ENCODE measurements at places on chromosomes 2 and 18.
A peak's percentile ranks its signal among the peaks of the same experiment; 100 is the strongest.

DNA sequence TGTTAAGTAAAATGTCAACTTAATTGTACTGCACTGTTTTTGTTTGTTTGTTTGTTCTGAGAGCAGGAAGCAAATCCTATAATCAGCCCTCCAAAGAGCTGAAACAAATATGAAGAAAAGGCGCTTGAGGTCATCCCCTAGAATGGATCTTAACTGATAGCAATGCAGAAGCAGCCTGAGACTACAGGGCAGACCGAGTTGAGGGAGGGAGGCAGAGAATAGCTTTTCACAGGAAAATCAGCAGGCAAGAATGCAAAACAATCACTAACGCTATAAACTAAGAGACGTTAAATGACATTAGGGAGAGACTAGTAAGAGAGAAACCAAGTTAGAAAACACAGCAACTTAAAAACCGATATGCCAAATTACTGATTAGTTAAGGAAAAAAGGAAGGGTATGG, 37.2 kb downstream of the GALNT1 start:
- DNase-seq: no peak

- no peak for DNase-seq
Measured at GRCh38 chr18:79849328-79850207, 51.8 kb downstream of the KCNG2 start.

DNA sequence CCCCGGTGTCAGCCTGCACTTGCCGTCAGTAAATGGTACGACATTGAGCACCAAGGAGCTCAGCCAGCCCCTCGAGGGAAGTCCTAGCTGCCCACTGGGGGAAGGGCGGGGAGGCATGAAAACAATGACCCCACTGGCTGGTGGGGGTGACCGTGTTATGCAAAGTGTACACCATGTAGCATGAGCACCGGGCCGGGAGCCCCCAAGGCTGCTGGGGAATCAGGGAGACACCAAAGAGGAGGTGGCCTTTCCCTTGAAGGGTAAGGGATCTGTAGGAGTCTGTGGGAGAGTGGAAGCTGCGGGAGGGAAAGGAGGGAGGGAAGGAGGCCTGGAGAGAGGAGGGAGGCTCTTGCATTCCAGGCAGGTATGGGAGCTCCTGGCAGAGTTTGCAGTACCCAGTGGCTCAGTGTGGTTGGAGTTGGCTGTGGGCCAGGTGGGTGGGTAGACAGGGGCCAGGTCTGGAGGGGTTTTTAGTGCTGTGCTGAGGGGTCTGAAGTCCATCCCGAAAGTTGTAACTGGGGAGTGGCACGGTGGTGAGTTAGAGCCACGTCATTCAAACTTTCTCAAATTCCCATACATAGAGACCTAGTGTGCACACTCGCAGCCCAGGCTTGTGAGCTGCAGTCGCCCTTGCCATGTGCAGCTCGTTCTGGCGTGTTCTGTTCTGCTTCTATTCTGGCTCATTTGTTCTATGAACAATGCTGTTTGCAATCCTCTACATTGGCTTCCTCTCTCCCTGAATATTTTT, 22.4 kb downstream of the RRM2 start:
- no peak for DNase-seq

GRCh38 chr2:156892467-156893281, 364.8 kb upstream of the GALNT5 start:
- DNase-seq: no peak

DNA sequence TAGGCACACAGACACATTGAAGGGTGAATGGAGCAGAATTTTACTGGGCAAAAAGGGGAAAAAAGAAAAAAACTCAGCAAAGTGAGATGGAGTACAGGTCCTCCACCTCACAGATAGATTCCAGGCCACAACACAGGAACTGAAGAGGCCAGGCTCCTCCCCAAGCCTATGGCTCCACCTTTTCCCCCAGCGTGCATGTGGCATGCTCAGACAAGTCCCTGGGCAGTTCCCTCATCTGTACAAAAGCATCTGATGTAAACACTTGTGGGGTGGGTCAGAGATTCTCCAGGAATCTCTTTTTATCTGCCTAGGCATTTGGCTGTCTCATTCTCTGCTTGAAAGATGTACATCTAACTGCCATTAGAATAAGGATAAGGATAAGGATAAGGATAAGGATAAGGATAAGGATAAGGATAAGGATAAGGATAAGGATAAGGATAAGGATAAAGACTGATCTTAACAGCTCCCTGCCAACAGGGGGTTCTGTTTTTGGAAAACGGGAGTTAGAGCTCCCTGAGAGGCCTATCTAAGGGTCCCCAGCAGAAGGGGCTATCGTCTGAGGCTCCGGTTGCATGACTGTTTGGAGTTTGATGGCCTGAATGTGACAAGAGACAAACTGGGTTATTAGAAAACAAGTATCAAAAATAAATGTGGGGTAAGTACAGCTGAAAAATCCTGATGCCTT, 17.2 kb upstream of the ASXL3 start:
- DNase-seq: no peak

- DNase-seq: no peak
Measured at GRCh38 chr2:170771421-170771937, 1.3 kb downstream of the ERICH2 start.

DNA sequence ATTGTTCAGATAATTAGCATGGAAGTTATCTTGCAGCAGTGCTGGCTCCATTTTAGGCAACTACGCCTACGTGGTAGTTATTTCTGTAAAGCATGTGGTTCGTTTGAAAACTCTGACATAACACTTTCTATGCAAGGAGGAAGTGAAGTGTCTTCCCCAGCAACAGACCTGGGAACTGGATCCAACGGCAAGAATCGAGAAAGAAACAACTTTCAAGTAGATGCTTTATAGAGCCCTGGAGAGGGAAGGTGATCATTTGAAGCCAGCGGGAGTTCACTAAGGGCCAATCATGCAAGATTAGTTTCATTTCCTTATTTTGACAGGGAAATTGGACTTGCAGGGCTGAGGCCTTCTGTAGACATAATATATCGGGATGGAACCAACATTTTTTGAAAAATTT, 218.3 kb downstream of the ACKR3 start:
- DNase-seq: no peak

DNA sequence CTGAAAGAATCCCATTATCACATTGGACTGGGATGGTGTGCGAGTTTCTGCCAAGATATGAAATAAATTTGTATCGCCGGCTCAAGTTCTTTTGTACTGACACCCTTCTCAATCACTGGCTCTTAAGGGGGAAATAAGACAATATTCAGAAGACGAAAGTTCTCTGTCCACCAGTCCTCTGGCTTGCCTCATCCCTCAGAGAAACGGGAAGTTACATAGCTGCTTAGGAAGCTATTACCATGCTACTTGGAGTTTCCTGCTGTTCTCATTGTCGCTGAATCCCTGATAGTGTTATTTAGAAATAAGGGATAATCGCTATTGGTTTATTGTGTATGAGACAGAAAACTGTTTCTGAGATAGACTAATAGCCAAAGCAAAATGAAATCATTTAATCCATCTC, 205.0 kb upstream of the ZNF521 start:
- DNase-seq: no peak

DNA sequence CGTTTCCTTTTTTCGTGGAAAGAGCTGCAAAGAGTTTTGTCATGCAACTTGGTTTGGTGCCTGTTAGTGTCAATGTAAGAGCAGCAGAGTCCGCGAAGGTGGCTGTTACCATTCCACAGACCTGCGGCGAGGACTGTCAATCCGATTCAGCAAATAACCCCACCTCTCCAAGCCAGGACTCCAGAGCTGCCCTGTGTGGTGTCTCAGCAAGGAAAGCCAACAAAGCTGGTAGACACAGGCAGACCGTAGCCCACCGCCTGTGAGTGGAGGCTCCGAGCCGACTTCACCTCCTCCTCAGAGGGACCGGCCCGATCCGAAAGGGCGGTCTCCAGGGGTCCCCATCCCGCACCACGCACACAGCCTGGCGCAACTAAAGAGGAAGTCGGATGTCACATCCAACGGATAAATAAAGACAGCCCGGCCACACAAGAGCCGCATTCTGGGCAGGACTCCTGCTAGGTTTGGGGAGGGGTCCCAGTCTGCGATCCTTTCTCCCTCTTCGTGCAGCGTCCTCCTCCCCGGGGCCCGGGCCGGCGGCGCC, 819 bp downstream of the ANKRD44 start:
- DNase-seq: peak; percentile 79

DNA sequence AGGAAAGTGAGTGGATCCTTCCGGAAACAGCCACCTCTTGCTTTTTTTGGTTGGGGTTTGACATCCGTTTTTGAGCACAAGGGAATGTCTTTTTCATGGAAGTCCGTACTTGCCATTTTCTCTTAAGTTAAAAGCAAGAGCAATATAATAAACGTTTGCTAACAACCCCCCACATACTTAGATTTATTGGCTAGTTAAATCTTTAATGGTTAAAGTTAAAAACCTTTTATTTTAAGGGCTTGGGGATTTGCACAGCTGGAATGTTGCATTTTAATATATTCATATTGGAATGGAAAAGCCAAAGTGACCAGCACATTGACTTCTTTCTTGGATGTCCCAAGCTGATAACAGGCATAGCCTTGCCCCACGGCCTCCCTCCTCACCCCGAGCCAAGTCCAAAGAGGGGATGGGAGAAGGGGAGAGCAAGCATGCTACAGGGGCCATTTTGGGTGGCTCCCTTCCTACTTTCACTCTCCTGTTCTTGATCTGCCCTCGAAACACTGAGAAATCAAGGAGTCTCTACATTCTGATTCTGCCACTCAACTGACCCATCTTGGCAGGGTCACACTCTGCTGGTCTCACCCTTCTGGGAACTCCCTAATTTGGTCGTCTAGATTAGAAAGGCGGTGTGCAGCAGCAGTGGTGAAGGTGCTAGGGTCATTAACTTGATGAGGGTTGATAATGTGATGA, 48.1 kb upstream of the PKDCC start:
- DNase-seq: no peak

DNA sequence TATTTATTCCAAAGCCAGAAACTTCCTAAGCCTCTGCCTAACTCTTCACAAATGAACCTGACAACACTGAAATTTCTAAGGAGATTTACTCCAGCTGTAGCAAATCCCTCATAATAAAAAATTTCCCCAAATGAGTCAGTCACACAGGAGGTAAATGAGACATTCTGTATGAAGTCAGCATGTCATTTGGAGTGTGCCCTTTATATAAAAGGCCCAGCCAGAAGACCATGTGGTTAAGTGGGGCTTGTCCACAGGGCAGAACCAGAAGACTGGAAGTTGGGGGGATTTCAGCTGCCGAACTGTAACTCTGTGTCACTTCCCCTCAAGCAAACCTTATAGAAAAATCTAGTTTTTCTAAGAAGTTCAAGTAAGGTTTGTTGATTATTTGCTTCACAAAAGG, 30.2 kb downstream of the NRP2 start:
- no peak for DNase-seq

GRCh38 chr18:505483-506122, 5.1 kb upstream of the COLEC12 start:
- no peak for DNase-seq

DNA sequence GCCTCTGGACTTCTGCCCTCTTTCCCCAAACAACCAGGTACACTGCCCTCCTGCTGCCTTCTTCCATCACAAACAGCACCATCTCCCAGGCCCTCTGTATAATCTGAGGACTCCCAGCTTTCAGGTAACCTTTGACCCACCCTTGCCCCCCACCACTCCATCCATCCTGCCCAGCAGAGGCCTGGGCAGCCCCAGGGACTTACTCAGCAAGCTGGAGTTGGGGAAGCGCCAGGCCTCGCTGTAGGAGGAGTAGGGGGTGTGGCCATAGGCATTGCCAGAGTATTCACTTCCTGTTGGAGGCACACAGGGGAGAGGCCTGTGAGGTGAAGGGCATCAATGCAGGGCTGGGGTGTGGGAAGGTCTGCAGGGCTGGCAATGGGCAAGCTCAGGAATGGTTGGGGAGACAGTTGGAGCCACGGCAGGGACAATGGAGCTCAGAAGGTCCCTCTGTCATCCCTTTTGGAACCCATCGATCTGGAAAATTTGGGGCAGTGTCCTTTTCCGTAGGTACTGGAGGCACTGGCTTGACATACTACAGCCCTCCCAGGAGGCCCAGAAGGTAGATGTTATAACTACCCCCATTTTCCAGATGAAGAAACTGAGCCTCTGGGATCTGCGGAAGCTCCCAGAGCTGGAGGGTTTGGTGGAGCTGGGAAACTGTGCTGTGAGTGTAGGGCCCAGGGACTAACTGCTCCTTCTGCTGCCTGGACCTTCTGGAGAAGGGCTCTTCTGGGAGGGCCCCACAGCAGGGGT, 46.3 kb downstream of the PSD4 start:
- DNase-seq: no peak

- DNase-seq: no peak
Measured at GRCh38 chr2:129742415-129743180, 236.9 kb upstream of the RAB6C start.

DNA sequence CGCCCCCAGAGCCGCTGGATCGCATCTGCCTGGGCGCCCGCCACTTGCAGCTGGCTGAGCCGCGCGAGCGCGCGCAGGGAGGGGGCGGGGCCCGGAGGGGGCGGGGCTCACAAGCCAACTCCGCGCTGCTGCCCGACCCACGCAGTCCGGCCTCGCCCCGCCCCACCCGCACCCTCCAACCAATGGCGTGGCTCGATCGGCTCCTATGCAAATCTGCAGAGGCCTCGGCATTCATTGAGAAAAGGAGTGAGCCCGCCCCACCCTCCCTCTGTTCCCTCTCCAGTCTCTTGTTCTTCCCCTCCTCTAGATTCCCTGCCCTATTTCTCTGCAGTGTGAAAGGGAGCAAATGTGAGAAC, at the start of gene ALK:
TSS of gene ALK (minus strand) at position 27 of the 356 bp plus-strand sequence. CDS start 927 bp downstream, outside the sequence.
- DNase-seq: peak; percentile 71

- DNase-seq: peak; percentile 71
Measured at GRCh38 chr2:195318440-195319111, 338.4 kb upstream of the SLC39A10 start.

- no peak for DNase-seq
Measured at GRCh38 chr2:54262015-54262765, 6.2 kb upstream of the TSPYL6 start.

- no peak for DNase-seq
Measured at GRCh38 chr2:150100336-150100735, 387.1 kb downstream of the RND3 start.

GRCh38 chr18:32355896-32356295, 114.8 kb downstream of the GAREM1 start:
- no peak for DNase-seq

DNA sequence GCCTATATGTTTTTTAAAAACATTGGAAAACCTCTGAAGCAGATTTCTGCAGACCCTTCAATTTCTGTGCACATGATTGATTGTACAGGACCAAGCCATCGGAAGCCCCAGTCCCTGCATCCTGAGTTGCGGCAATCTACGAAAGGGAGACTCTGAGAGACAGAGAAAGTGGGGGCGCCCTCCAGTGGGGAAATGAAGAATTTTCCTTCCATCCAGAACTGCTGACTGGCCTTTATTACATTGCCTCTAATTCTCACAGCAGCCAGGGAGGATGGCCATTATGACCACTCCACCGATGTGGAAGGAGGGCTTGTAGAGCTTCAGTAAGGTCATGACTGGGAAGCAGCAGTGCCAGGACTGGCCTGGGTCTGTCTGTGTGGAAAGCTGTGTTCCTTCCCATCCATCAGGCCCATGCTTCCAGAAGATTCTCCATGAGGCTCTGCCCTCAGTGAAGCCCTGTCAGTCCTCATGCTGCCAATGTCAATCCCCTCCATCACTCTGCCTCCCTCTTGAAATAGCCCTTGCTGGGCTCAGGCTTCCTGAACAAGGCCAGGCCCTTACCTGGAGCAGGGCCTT, 20.0 kb upstream of the RESP18 start:
- DNase-seq: peak; percentile 80
